NCI-H1930 (cell line): ENCODE measurements at places on chromosomes 5 and 9.

GRCh38 chr9:28034242-28034641 lies 461.0 kb upstream of the C9orf72 start:
- DNase-seq, result no peak

DNA sequence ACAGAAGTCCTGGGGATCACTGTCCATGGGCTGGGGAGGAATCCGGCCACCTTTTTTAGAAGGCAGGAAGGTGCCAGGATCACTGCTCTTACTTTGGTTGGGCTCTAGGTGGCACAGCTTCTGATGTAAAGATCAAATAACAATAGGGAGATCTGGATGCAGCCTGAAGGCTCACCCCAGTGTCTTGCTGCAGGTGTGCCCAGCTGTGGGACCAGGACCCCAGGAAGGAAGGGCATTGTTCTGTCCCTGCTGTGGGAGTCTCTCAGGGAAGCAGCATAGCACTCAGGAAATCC lies 69.6 kb downstream of the DAB2IP start:
- no peak for DNase-seq

GRCh38 chr9:127109212-127109711 lies 13.2 kb downstream of the ANGPTL2 start:
- DNase-seq, result no peak

DNA sequence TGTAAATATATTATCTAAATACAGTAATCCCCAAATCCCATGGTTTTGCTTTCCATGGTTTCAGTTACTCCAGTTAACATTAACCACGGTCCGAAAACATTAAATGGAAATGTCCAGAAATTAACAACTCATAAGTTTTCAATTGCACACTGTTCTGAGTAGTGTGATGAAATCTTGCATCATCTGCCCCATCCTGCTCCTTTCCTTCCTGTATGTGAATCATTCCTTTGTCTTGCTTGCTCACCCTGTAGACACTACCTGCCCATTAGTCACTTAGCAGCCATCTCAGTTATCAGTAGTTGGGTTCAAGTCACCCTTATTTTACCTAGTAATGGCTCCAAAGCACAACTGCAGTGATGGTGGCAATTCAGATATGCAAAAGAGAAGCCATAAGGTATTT lies 1568.5 kb upstream of the WWC1 start:
- DNase-seq, result no peak

DNA sequence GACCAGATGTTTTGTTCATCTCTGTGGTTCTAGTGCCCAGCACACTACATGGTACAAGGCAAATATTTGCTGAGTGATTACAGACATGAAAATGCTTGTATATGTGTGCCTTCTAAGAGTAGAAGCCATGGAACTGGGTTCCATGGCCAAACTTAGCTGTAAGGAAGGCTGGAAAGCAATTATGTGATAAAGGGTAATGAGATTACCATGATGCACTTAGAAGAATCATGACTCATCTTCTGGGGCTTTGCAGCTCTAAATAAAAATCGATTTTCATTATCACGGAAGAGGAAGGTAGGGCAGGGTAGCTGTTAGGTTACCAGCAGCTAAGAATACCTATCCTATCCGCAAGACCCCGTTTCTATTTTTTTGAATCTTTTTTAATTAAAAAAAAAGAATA lies 28.0 kb downstream of the RFK start:
- no peak for DNase-seq

- no peak for DNase-seq
These were observed 211.7 kb upstream of the GLRA1 start for GRCh38 chr5:152136321-152136720.

DNA sequence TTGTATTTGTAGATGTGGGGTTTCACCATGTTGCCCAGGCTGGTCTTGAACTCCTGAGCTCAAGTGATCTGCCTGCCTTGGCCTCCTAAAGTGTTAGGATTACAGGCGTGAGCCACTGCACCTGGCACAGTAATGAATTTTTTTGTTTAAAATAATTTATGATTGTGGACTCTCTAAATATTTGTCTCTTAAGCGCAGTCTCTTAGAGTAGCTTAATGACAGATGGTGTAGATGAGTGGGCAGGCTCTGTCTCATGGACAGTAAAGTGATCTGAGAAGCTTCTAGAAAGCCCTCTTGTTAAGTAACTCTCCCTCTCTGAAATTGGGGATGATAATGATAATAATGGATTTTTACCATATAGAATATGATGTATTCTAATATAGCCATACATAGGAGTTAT lies 47.5 kb upstream of the KIAA1958 start:
- DNase-seq, result no peak

- no peak for DNase-seq
These were observed 2.4 kb upstream of the HAPLN1 start for GRCh38 chr5:83723031-83723430.

DNA sequence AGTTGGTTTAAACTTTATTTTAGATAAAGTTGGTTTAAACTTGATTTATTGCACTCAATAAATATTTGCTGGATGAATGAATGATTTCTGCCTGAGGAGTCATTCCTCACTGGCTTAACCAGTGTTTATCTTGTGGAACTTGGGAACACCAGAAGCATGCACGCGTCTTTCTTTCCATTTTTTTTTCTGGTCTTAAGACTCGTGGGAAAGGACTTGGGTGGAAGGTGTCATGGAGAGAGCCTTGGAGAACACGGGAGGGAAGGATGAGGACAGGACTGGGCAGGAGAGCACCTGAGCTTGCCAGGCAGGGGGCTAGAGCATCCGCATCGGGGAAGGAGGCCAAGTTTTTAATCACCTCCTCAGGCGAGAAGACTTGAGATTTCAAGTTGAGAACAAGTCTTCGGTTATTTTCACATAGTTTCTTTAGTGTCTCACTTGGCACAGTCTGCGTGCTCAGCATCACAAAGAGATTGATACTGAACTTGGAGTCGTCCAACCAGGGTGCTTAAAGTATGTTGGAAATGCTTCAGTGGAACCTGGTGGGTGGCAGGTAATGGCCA lies 144.2 kb downstream of the PDZD2 start:
- DNase-seq, result no peak

- DNase-seq, result no peak
These were observed 358.7 kb upstream of the KLF4 start for GRCh38 chr9:107847978-107848964.

GRCh38 chr9:134403682-134404301 lies 77.5 kb downstream of the RXRA start:
- no peak for DNase-seq

DNA sequence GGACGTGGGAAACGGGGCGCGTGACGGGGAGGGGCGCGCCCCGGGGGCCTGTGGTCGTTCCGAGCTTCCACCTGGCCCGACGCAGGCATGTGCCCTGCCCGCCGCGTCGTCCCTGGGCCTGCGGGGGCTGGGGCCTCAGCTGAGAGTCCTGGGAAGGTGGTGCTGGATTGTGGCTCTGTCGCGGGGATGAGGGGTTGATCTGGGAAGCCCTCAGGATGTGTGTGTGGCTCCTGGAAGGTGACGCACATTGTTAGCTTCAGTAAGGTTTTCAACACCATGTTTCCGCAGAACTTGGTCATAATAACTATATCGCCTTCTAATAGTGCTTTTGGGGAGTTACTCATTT lies 589.1 kb downstream of the MTRR start:
- DNase-seq, result no peak

GRCh38 chr5:136458481-136458880 lies 93.1 kb upstream of the TRPC7 start:
- no peak for DNase-seq

- DNase-seq, result no peak
These were observed 734.8 kb downstream of the TLE1 start for GRCh38 chr9:80954521-80954920.

DNA sequence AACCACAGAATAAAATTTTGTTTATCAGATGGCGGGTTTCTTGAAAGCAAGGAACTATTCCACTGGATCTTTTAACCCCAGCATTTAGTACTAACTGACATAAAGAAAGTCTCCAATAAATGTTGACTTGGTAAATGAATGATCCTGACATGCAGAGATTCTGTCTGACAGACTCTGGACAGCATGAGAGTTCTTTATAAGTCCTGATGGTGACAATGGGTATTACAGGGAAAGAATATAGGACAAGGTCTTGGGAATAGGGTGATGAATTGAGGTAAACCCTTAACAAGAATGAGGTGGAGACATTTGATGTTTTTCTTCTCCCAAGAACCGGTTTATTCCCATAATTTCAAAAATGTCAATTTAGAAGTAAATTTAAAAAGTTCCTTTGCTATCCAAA lies 453.9 kb downstream of the TUSC1 start:
- DNase-seq, result no peak

- no peak for DNase-seq
These were observed 484.8 kb downstream of the EBF1 start for GRCh38 chr5:158614951-158615350.

- no peak for DNase-seq
These were observed 37.9 kb downstream of the LMNB1 start for GRCh38 chr5:126814721-126815404.

DNA sequence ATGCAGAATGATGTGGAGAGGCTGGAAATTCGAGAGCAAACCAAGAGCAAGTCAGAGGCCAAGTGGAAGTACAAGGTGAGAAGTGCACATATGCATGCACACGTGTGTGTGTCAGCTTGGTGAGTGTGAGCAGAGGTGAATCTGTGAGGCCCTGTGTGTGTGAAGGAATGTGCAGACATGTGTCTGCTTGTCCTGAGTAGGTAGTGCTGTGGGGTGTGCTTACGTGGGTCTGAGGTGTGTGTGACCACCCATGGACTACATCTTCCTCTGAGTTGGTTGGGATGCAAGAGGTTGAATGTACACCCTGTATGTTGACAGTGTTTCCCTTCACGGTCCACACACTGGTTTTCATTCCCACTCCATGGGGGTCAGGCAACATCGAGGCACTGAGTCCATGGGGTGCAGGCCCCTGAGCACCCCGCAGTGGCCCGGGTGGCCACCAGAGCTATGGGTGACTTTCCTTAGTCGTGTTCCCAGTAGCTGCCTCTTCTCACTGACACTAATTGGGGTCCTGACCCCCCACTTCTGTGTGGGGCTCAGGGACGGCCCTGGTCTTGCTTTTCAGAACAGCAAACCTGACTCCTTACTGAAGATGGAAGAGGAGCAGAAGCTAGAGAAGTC lies 86.7 kb downstream of the PHF2 start:
- no peak for DNase-seq

- DNase-seq, result no peak
These were observed 13.8 kb upstream of the NKD2 start for GRCh38 chr5:994821-995220.

GRCh38 chr9:18730241-18730640 lies 256.3 kb downstream of the ADAMTSL1 start:
- no peak for DNase-seq

DNA sequence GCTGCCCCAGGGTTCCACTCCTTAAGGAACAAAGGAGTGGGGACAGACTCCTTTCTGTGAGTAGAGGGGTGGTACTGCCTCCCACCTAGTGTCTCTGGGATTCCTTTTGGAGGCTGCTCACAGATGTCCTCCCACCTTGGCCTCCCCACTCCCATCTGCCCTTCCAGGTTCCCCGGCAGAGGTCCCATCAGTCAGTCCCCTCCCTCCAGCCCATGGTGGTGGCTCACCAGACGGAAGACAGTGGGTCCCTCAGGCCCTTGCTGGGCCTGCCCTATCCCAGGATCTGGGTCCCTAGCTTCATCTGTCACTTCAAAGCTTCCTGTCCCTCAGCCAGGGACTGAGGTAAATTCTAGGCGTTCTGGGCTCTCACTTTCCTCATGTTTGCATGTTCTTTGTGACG lies 35.6 kb upstream of the NEK6 start:
- DNase-seq, result no peak

DNA sequence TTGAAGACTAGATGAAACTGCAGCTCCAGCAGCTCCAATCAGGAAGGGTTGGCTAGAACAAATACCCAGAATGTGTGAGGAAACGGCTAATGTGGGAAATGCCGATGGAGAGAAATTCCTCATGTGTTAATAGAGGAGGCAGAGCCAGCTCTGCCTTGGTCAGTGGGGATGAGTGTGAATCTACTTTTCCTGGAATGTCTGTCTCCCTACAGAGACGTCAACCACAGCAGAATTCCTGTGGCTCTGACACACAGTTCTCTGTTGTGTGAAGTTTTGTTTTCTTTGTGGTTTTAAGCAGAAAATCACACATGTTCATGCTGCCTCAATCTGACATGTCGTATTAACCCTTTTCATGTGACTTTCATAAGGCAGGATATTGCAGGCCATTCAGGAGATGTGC lies 476.6 kb upstream of the WWC1 start:
- DNase-seq, result no peak

- DNase-seq, result no peak
These were observed 149.8 kb downstream of the MACIR start for GRCh38 chr5:103408408-103408807.

DNA sequence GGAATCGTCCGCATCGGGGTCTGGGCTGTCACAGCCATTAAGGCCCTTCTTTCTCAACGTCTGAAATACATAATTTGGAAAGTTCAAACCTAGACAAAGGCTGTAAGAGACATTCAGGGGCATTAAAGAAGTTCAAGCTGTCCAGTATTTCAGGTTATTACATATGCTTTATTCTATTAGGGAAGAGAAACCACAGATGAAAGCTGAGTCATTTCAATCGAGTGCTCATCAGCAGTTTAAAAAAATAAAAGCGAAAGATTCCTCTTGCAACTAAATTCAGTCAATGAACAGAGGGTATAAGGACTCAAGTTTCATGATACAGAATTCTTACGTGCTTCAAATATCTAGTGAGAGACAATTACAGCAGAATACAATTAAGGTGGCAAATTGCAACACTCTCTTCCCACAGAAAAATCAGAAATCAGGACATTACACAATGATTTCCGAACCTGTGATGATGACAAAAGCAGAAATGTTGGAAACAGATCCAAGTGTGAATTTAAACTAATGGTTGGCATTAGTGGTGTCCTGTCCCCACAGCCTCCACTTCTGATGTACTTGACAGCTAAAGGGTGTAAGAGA lies 121.6 kb downstream of the MEF2C start:
- DNase-seq, result no peak

DNA sequence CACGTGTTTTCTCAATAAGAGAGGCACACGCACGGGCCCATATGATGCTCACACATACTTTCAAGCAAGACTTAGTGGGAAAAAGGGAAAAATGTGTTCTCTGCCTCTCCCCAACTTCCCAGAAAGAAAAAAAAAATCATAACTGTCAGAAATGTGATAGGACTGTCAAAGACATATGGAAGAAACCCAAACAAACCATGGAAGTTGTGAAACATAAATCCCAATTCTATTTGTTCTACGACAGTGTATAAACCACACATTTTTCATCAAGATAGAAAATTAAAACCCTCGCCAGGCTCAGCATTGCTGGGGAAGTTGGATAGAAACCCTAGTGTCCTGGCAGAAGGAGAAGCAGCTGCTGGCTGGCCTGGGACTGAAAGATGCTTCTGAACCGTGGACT lies 211.9 kb downstream of the PAX5 start:
- DNase-seq, result no peak

DNA sequence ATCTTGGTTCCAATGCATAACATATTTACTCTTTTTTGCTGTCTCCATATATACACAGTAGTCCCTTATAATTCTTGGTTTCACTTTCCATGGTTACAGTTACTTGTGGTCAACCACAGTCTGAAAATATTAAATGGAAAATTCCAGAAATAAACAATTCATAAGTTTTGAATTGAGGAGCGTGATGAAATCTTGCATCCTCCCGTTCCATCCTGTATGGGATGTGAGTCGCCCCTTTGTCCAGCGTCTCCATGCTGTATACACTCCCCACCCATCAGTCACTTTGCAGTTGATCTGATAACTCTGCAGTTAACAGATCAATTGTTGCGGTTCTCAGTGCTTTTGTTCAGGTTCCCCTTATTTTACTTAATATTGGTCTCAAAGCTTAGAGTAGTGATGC lies 11.5 kb upstream of the FAF2 start:
- DNase-seq, result no peak
